Suprapubic skin (tissue), 4 donors: ENCODE measurements at places on chromosomes 5 and 9. TPM values are rescaled to one million over a fixed set of nuclear protein-coding genes. Genes with fewer than 3 reads are reported as not detected.

ANKRD55 gene
- total RNA-seq, result not detected

DNA sequence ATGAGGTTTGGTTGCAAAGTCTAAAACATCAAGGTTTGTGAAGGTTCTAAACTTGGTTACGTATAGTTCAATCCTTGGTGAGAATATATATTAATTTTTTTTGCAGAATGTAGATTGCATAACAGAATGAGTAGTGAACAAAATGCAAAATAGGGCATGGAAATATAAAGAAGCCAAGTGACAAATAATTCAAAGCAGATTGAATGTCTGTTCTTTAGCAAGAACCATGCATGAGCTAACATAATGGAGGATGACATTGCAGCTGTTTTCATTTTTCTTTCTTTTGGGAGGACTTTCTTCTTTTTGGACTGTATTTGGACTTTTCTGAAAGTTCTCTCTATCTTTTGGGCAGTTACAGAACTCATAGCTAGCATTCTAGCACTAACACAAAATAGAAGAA is 194.8 kb upstream of the MRPS30 start:
- DNase-seq, result no peak

NEUROG1 gene
- total RNA-seq, result not detected

GAPT gene
- not detected for total RNA-seq

DNA sequence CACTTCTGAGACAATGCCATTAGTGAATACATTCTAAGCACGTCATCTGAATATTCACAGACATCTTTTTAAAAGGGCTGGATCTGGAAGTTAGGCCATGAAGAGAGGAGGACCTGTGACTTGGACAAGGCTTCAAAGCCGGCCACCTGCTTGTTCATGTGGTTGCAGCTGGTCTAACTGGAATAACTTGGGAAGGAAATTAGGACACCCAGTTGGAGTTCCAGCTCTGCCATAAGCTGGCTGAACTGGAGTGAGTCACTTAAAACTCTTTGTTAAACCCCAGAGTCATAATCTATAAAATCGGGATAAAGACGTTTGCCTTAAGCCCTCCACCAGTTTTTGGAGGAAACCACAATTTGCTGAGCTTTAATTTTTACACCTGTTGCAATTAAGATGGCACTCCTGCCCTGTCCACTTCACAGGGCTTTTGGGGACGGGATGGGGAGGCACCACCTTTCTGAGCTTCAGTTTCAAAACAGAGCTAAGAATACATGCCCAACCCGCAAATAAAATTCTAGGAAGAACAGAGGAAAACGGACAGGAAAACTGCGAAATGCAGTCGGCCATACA is 536 bp upstream of the STX17 start:
- DNase-seq, result no peak

GRCh38 chr5:72159501-72159911 is 52.2 kb downstream of the MAP1B start:
- DNase-seq, result no peak

- DNase-seq, result no peak
These were observed 565.5 kb upstream of the TUSC1 start for GRCh38 chr9:26243726-26244125.

DNA sequence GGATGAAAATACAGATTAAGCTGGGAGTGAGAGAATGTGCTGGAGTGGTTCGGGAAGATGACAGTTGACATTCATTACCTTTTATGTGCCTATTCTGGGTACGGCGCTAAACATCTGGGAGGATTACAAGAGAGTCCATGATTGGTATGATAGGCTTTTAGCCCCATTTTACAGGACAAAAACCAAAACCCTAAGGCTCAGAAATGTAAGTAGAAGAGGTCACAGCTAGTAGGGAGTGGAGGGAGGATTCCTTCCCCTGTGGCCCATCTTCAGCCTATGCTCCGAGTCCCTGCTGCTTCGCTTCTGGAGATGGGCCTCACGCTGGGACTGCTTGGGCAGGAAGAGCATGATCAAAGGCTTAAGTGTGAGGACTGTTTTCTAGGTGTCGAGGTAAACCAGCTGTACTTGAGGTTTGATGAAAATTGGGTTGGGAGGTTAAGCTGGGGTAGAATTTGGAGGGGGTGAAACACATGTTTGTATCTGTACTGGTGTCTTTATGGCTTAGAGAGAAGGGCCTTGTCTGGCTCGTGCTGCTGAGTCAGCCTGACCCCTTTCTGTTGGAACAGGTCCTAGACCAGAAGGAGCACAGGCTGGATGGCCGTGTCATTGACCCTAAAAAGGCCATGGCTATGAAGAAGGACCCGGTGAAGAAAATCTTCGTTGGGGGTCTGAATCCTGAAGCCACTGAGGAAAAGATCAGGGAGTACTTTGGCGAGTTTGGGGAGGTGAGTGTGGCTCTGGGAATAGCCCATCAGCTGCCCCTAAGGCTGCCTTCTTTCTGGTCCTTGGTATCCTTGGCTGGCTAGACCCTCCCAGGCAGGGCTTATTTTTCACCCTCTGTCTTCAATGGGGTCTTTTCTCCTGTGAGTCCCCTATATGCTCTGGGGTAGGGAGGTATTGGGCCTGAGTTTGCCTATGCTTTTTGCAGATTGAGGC is 2.1 kb downstream of the HNRNPAB start:
- peak; percentile 41 for DNase-seq

TSSK1B gene
- not detected for total RNA-seq

DNA sequence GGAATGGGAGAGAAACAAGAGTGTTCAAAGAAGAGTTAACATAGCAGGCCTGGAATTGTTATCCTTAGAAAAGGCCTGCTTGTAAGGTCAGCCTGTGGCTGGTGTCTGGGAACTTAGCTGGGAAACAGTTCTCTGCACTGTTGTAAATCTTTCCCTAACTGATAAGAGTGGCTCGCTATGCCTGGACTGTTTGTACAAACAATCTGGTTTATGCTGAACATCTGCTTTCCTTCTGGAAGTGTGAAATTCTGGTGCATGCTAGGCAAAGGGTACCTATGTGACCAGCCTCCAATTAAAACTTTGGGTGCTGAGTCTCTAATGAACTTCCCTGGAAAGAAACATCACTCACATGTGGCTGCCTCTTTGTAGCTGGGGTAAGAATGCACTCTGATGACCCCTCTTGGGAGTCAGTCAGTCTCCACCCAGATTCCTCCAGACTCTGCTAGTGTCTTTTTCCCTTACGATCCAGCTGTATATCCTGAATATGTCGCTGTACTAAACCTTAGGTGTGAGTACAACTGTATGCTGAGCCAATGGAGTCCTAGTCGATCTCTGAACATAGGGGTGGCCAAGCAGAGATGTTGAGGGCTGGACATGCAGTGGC is 16.5 kb downstream of the SPARC start:
- DNase-seq, result no peak

SLC4A9 gene
- total RNA-seq, result not detected

- DNase-seq, result no peak
These were observed 27.8 kb downstream of the DPYSL3 start for GRCh38 chr5:147481874-147482705.

DNA sequence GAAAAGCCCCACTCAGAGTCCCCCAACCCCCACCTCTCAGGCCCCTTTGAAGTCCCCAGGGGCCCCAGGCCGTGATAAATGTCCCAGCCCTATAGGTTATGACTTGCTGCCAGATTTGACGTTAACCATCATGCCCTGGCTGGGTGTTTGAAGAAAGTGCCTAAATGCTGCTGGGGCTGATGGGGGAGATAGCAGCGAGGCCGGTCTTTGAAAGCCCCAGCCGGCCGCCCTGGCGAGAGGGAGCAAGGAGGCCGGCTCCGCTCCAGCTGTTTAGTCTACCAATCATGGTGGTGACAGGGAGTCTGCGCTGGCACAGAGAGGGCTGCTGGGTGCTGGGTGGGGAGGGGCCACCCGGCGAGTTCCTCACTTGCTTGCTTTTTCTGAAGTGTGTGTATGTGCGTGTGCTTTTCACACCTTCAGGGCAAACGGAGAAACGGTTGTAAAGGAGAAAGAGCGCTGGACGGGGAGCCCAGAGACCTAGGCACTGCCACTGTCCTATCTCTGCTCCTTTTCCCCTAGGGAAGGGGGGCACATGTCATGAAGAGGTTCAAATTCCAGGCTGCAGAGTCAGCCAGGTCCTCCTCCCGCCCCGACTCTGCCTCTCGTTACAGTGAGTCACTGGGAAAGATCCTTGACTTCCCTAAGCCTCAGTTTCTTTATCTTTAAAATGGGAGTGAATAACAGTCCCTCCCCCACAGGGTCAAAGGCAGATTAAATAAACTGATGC is 126.1 kb upstream of the HAND1 start:
- DNase-seq, result no peak

GRCh38 chr9:79273311-79273710 is 298.5 kb upstream of the TLE4 start:
- DNase-seq, result no peak

- DNase-seq, result peak; percentile 84
These were observed 27.5 kb downstream of the B4GALT1 start for GRCh38 chr9:33139421-33140228.

DNA sequence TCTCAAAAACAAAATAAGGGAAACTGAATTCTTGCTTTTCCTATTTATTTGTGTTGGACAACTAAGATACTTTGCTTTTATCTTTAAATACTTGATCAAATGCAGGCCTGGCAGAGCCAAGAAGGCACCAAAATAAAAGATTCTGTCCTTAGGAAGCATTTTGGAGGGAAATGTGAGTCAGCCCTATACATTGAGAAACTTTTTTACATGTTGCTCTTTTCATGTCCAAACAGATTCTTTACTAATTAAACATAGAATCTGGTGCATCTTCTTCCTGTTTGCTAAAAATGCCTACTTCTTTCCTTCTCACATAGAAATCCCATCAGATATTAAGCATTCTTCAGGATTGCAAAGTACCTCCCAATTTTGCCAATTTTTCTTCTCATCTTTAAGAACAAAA is 1160.4 kb downstream of the EFNA5 start:
- no peak for DNase-seq

DNA sequence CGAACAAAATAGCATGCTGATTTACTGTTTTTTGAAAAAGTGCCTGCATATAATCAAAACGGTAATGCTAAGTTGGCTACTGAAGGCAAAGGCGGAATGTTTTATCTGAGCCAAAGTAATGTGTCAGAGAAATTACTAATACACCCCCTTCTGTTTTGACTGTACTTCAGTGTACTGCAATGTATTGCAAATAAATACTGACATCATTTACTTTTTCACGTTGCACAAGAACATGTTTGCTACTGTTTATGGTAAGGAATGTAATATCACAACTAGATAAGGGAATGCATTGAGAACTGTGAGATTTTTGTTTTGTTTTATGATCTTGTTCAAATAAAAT is 813 bp upstream of the AGTPBP1 start:
- DNase-seq, result no peak

CDH9 gene
- not detected for total RNA-seq

FOXD4L6 gene
- total RNA-seq, result not detected

ZNF454 gene
- total RNA-seq, result 3.1 TPM

GRCh38 chr5:128924299-128924698 is 41.0 kb upstream of the SLC27A6 start:
- DNase-seq, result no peak

DNA sequence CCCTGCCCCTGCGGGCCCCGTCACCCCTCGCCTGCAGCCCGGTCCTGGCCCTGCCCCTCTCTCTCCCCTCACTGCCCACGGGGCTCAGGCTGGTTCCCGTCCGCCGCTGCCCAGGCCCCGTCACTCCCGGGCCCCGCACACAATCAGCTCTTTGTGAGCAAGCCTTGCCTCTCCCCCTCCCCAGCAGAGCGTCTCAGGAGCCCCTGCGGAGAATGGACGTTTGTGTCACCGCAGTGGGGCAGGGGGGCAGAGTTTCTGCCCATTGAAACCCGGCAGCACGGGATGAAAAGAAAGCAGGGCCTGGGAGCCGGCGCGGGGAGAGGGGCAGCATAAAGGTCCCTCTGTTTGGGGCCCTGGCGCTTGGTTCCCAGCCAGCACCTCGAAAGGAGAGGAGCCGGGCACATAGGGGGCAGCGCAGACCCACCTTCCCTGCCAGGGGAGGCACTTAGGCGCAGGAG is 13.5 kb upstream of the NUP214 start:
- no peak for DNase-seq

DNA sequence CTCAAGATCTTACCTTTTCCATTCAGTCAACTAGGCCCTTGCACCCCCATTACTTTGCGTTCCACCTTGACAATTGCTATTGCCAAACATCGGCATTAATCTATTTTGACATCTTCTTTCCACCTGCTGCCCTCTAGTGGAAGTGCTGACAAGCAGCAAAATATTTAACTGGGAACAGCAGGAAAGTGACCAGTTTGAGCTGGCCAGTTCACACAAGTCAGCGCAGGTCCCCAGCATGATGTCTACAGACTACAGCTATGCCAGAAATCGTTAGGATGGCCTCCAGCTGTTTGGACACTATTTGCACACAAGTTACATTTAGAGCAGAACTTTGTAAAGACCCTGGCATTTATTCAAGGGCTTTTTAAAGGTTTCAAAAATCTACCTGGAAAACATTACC is 160.1 kb downstream of the GHR start:
- no peak for DNase-seq

NOXA1 gene
- 2.2 TPM for total RNA-seq

GRCh38 chr5:170628028-170628427 is 124.2 kb downstream of the KCNIP1 start:
- no peak for DNase-seq

GRCh38 chr5:16147179-16147900 is 32.3 kb downstream of the MARCHF11 start:
- no peak for DNase-seq

- no peak for DNase-seq
These were observed 222.7 kb downstream of the ELAVL2 start for GRCh38 chr9:23603311-23603710.

DNA sequence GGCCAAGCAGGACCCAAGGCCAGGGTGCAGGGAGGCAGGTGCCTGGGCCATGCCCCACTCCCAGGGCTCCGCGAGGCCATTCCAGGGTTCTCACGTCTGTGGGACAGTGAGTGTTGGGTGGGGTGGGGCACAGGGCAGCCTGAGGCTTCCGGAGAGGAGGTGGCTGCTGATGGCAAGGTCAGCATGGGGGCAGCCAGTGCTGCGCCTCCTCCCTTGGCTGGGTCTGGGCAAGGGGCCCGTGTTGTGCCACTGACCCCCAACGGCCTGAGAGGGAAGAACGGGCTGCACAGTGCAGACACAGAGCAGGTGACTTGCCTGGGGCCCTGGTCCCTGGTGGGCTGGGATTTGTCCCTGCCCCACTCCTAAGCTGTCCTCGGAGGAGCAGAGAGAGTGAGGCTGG is 82.1 kb downstream of the RXRA start:
- no peak for DNase-seq

DNA sequence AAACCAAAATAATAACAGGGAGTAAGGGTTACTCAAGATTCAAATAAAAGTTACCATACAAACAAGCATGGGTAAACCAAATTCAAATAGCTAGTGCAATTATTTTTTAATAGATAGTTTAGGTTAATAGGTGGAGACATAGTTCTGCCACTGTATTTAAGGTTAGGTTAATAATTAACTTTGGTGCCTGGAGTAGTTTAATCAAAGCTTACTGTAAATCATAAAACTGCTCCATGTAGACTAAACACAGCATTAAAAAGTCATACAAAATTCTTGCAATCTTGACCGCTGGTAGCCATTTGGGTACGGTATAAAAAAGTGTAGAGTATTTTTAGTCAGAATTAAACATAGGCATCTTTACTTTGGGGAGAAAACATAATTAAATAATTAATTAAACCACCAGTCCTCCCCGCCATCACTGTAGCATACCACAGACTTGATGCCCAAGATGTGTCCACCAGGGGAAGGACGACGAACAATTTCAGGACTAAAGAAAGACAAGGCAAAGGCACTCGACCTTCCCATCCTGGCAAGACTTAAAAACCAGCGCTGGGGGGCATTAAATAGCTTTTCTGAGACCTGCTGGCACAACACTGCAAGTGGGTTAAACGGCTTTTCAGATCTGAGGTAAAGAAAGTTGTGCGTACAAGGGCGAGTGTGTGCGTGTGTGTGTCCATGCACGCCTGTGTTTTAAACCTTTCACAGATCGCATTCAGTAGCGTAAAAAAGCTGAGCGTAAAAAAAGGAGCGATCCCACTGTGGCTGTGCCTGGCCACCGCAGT is 2.9 kb downstream of the SEMA6A start:
- DNase-seq, result no peak

ADAM19 gene
- total RNA-seq, result 0.42 TPM
